NCI-H2029 treated with DMSO at 0.1 percent for 48 hours (cell line): ENCODE measurements at places on chromosomes 4 and X.

DNA sequence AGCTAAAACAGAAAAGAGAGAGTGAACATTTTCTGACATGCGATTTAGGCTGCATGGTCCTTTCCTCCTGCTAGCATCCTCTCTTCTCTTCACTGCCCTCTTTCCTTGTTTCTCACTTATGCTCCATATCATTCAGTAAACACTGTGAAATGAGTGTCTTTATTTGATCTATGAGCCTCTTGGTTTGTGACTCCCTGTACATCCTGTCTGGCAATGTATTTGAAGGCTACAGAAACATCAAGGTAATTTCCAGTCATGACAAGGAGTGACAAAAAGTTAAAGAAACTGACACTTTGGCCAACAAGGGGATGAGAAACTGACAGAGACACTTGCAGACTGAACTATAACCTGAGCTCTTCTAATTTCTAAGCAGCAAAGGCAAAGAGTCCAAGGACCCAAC lies 8.7 kb downstream of the FTHL17 start:
- DNase-seq: no peak

DNA sequence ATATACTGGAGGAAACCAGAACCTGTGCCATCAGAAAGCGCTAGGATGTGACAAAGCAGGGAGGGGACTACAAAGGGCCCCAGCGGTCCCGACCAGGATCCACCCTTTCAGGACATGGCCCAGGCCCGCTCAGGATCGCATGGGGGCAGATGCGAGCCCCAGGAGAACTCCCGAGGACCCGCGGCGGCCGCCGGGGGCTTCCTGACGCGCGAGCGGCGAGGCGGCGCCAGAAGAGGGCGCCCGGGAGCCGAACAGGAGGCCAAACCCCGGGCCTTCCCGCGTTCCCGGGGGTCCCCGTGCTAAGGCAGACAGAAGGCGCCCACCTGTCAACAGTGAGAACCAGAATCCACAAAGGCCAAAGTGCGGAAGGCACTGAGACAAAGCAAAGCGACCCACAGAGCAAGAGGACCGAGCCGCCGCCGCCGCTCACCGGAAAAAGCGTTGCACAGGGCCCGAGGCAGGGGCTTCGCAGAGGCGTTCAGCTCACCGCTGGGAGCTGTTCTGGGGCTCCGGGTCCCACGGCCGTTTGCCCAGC lies 7.3 kb upstream of the OPN1LW start:
- no peak for DNase-seq

DNA sequence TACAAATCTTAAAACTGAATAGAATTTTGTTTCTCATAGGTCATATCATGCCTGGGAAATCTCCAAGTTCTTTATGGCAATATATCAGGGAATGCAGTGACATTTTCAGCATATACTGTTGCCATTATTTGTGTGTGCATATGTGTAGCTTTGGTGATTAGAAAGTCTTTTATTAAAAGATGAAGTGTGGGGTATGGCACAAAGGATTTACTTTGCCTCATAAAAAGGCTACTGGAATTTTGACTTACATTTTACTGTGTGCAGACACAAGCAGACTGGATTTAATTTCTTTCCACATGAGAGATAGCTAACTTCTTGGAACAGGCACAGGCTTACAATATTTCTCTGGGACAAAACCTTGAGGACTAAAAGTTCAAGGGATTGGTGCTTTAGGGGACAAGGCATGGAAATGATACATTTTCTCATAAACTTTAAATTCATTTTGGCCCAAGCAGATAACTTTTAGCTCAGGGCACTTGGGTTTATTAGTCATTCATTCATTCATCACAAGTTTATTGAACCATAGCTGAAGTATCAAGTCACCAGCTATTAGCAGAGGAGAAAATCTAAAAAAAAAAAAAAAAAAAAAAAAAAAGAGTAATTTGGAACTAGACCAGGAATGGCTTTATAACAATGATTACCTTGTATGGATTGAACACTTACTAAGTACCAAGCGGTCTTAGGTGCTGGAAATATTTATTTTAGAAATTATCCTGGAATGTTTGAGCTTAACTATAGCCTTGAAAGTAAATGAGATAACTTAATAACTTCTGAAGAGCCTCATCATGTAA lies 191.5 kb downstream of the SLIT2 start:
- DNase-seq: no peak

GRCh38 chr4:62327612-62328297 lies 1127.6 kb downstream of the ADGRL3 start:
- no peak for DNase-seq

GRCh38 chr4:76096076-76096475 lies 21.6 kb downstream of the ART3 start:
- no peak for DNase-seq

DNA sequence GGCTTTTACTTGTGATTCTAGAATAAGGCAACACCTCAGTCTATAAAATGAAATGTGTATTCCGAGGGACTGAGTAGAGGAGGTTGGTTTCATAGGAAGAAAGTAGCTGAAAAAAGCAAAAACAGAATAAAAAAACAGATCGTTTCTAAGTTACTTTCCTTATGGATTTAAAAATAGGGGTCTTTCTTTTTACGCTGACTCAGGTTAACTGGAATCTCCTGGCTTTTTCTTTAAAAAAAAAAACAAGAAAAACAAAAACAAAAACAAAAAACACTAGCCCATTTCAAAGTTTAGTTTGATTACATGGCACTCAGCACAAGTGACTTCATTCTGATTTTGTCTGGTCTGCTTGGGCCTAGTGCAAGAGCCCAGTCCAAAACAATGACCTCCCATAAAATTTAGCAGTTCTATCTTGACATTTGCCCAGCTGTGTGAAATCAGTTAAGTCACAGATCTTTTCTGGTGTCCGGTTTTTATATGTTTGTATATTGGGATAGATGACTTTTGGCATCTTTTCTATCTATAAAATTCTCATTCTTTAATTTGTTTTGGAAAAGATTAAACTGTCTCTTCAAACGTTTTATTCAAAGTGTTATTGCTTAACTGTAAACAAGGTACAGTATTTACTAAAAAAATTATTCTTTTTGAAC lies 222.7 kb upstream of the HTR2C start:
- no peak for DNase-seq

- DNase-seq: no peak
These were observed 9.2 kb downstream of the GUCY1A1 start for GRCh38 chr4:155675709-155676429.

GRCh38 chrX:16119353-16120220 lies 3.8 kb upstream of the GRPR start:
- no peak for DNase-seq

DNA sequence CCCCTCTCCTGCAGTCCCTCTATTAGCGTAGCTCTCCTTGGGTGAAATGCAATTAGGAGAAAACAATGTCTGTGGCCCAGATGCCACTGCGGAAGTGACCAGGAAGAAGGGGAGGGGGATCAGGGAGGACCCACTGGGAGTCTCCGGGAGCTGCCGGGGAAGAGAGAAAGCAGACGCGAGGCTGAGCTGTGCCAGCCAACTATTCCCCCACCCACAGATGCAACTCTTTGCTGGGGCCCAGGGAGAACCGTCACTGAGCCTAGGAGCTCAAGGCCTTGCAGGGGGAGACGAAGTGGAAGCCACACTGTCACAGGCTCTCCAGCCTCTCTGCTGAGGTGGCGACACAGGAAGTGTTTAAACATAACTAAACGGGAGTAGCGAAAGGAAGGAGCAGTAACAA lies 149.2 kb downstream of the BCOR start:
- DNase-seq: peak; percentile 48

DNA sequence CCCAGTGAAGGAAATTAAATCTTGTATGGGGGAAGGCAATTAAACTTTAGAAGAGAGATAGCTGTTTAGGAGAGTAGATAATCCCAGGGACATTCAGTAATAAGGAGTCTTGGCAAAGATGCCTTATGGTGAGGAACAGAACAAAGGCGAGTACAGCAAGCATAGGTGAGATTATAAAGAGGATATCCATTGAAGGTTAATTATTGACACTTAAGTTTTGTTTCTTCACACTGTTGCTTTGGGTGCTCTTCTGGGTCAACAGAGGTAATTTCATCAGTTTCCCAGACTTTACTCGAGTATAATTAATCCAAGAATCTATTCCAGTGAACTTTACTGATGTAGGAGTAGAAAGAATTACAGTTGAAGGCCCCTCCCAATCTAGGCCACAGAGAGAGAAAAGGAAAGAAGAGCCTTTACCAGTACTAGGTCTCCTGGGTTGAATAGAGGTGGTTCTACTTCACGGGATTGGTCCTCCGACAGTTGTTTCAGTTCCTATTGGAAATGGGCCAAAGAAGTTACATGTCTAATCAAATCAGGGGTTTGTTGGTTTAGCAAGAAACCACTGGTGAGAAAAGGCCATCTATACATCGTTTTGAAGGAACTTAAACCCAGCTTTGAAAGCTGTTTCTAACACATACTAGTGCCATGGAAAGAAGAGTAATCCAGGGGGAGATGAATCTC lies 27.2 kb downstream of the EPGN start:
- no peak for DNase-seq

DNA sequence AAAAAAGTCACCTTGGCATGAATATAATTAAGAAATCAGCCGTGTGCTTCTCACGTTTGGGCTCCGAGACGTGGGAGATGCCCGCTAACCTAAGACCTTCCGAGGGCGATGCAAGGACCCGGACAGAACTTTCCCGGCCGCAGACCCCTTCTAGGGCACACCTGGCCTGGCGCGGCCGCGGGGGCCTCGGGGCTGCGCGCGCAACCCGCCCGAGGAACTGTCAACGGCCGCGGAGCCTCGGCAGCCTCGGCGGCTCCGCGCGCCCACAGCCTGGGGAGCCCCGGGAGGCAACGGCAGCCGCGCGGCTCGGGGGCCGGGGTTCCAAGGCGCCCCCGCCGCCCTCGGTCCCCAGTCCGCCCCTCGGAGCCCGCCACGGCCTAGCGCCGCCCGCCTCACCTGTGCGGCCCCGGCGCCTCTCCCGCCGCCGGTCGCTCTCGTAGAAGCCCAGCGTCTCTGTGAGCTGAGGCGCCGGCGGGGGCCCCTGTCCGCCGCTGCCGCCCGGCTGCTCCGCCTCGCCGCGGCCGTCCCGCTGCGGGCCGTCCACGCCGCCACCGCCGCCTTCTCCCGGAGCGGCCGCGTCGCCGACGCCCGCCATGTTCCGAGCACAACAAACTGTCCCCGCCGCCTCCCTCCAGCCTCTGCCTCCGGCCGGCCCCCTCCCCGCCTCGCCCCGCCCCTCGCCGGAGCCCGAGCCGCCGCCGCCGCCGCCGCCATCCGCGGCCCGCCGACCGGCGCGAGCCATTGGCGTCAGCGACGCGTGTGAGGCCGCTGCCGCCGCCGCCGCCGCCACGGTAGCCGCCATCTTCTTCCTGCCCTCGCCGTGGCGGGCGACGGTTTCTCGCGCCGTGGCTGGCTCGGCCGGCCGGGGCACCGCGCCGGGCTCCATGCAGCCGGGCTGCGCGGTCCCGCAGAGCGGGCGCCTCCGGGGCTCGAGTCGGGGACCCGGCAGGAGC lies at the start of gene TAPT1:
TAPT1 (minus strand) TSS at position 609 of the 953 bp plus-strand sequence; CDS start at position 595, 14 bp downstream.
- no peak for DNase-seq

- no peak for DNase-seq
These were observed 62.8 kb downstream of the KCNIP4 start for GRCh38 chr4:21885770-21886169.

- DNase-seq: no peak
These were observed 142.0 kb downstream of the RBMX2 start for GRCh38 chrX:130543603-130544325.

GRCh38 chr4:98659741-98660462 lies 1.5 kb upstream of the TSPAN5 start:
- DNase-seq: no peak

- DNase-seq: no peak
These were observed 239.4 kb downstream of the SPATA18 start for GRCh38 chr4:52290466-52290865.

DNA sequence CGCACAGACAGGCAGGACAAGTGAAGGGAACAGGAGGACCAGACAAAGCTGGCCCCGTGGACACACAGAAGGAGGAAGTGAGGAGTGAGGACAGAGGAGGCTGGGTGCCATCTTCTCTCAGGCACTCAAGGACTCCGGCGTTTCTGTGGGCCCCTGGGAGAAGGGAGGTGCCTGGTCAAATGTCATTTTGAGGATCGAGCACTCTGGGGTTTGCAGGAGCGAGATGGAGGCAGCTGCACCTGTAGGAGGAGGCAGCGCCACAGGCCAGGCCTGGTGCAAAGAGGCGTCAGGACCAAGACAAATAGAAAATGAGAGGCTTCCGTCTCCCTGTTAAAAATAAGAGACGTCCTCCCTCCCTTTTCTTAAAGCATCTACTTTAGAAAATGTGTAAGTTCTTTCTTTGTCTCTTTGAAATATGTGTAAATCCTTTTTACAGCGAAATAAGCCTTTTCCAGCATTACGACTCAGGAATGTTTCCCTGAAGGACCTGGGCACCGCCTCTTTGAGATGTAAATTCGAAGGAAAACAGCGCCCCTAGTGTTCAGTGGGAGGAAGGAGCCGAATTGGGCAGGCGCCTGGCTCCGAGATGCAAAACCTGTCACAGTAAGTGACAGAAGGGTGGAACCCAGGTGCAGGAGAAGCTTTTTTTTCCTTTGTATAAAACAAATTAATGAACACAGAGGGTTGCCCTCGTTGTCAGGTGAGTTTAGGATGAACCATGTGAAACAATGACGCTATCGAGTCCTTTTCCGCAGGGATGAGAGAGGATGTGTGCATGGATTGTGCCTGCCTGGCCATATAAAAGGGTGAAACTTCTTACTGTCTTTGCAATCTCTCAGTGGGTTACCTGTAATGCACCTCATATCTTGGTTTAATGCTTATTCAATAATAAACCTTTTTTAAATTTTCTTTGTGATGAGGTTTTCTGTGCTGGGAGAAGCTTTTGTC lies 1.4 kb upstream of the C4orf50 start:
- peak; percentile 46 for DNase-seq

GRCh38 chr4:22356987-22357596 lies 158.8 kb downstream of the ADGRA3 start:
- no peak for DNase-seq

- no peak for DNase-seq
These were observed 195.3 kb upstream of the LNX1 start for GRCh38 chr4:53786632-53787031.

GRCh38 chrX:16462912-16463311 lies 187.0 kb upstream of the S100G start:
- DNase-seq: no peak

GRCh38 chr4:67436742-67437141 lies 108.6 kb downstream of the CENPC start:
- DNase-seq: no peak

DNA sequence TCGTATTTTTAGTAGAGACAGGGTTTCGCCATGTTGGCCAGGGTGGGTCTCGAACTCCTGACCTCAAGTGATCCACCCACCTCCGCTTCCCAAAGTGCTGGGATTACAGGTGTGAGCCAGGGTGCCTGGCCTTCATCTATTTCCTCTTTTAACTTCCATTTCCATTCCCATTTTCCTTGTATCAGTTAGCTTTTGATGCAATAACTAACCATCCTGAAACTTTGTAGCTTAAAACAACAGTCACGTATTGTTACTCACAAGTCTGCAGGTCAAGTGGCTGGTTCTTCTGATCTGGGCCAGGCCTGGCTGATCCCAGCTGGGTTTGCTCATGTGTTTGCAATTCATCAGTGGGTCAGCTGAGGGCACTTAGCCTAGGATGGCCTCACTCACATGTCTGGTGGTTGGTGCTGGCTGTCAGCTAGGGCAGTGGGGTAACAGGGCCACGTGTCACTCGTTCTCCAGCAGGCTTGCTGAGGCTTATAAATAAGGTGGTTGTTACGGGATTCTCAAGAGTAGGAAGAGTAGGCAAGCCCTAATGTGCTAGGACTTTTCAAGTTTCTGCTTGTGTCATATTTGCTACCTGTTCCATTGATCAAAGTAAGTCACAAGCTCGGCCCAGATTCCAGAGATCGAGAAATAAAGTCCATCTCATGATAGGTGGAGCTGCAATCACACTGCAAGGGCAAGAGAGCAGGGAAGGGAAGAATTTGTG lies 88.2 kb downstream of the SOWAHB start:
- no peak for DNase-seq
